EL (cell line): ENCODE measurements at places on chromosomes 13 and 19.

DNA sequence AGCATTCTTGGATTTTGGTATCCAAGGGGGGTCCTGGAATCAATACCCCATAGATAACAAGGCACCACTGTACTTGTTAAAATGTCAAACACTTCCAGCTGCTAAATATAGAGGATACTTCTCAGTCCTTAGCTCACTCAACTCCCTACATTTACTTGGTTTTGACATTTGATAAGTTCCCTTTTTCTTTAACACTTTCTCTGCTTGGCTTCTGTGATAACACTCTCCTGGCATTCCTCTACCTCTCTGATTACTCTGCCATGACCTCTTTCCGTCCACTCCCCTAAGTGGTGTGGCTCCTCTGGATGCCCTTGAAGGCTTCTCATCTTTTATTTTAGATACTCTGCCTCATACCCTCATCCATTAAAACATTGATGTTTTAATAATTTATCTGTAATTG lies 65.2 kb downstream of the MICU2 start:
- DNase-seq, result no peak

GRCh38 chr19:40571005-40571318 lies 5.7 kb upstream of the SHKBP1 start:
- DNase-seq, result no peak

DNA sequence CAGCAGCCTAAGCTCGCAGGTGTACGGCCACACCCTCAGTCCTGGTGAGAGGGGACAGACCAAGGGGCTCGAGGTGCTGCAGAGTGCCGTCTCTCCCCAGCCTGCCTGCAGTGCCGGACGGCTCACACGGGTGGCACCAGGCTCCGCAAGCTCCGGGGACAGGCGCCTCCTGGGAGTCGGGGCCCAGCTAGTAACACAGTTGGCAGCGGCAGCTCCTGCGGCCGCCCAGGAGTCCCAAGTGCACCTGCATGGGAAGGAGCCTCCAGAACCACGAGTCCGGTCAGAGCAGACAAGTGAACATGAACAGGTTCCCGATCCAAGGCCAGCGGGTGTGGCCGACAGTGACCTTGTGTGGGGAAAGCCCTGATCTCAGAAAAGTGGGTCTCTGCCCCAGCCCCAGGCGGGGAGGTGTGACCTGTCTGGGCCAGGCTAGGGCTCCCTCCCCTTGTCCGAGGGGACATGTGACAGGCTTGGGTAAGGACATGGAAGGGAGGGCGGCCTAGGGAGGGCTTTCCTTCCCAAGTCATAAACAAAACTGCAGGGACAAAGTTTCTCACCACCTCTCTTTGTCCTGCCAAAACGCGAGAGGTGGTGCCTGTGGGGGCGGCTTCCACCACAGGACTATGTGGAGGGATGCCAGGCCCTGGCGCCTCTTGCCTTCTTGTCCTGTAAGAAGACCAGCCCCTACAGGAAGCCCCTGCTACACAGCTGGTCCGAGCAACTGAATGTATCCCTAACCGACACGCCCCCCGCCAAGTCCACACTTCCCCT lies 46.5 kb downstream of the MLLT1 start:
- DNase-seq, result peak; percentile 56

DNA sequence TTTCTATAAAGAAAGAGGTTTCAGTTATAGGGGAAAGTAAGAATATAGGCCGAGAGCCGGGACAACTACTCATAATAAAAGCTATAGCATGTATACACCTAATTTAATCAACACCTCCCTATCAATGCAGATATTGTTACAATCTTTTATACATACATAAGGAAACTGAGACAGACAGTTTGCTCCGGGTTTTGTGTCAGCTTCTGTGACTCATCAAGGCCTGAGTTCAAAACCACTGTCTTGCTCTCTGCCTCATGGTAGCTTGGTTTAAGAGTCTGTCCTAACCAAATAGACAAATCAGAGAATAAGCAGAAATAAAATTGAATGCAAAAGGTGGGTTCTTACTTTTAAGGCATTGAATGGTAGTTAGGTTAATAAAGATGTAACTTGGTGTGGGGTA lies 222.9 kb downstream of the GGACT start:
- no peak for DNase-seq

DNA sequence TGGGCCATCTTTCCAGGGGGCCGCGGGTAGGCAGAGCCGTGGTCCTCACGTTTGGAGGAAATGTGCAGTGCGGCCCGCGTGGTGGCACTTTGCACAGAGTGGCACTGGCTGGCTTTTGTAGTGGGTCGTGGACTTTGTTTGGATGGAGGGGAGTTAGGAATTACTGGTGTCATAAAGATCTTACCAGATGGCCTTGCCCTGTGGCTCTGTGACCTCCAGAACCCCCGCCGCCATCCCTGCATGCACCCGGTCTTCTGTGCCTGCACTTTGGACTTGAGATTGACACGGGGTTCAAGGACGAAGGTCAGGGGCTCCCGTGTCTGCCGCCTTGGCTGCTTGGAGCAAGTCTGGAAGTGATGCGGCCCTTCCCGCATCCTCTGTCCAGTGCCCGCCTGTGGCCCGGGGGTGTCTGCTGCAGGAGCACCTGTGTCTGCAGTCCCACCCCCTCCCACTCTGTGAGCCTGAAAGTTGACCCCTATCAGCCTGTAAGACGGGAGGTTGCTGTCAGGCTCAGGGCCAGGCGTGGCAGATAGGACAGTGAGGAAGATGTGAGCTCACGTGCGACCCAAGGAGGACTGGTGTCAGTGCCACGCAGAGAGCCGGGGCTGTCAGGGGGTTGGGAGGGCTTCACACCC lies 2.2 kb downstream of the GNA11 start:
- DNase-seq, result no peak

DNA sequence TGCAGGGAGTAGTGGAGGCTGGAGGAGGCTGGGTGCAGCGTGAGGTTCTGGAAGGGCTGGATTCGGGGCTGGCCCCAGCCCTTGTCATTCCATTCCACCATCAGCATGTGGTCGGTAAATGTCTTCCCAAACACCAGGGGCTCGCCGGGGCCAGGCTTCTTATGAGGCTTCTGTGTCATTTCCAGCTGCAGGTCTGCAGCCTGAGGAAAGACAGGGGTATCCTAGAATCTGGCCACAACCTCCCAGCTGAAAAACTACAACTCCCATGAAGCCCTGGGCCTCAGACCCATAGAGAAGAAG lies 4.4 kb downstream of the BCAT2 start:
- peak; percentile 57 for DNase-seq

DNA sequence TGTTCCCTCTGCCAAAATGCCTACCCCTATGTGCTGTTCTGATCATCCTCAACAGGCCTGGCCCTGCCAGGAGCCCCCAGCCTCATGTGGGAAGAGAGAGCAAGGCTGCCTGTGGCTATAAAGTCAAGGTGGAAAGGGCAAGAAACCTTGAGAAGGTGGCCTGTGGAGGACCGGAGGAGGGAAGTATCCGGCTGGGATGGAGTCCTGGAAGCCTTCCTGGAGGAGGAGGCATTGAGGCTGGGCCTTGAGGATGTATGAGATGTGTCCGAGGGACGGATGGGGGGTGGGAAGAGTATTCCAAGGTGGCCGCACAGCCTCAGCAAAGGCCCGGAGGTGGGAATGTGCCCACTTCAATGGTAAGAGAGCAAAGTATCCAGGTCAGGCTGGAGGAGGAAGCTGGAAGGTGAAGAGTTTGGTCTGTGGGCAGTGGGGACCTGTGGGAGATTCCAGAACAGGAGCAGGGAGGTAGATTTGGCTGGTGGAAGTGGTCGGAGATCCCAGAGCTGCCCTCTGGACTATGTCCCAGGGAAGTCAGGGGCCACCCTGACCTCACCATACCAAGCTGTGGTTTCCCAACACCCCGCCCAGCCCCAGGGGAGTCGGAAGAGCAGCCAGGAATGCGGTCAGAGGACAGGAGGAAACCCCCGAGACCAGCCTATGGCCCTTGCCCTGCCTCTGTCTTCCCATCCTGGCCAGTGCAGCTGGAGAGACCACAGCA lies 3.0 kb upstream of the PLIN4 start:
- DNase-seq, result peak; percentile 46

- no peak for DNase-seq
These were observed 83.4 kb downstream of the UBL3 start for GRCh38 chr13:29767006-29767405.

GRCh38 chr13:94704377-94705080 lies 7.8 kb downstream of the SOX21 start:
- DNase-seq, result no peak

- DNase-seq, result no peak
These were observed 619 bp upstream of the EXOC3L2 start for GRCh38 chr19:45245826-45246225.

GRCh38 chr13:38758277-38758676 lies 71.4 kb downstream of the FREM2 start:
- no peak for DNase-seq

DNA sequence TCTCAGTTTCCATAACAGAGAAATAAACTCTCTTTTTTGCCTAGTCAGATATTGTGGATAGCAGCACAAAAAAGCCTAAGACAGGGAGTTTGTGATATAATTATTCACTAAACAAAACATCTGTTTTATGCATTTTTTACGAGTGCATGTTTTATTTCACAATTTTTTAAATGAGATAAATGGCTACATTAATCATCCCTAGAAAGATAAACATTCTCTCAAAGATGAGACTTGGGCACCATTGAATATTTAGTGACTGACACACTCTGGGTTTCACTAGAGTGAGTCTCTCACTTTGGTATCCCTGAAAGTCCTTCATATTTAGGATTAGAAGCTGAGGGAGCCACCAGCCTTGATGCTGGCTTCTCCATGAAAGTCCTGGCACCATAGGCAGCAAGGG lies 74.3 kb upstream of the LRCH1 start:
- DNase-seq, result peak; percentile 34

DNA sequence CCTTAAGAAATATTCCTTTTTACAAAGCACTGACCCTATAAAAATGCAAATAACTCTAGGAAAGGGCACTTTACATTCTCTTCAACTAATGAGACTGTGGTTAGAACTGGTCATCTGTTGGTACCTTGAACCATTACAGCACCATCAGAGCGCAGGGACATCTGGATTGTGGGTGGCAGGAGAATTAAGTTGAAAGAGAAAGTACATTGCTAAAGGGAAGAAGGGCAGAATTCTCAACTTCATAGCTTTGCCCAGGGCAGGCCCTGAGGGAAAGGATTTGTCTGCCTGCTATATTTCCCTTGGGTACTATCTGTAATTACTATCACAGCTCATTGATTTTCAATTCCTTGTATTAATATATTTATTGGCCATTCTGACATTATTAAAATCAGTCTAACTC lies 196.8 kb downstream of the KLF12 start:
- peak; percentile 41 for DNase-seq

- DNase-seq, result no peak
These were observed 44.5 kb upstream of the KCTD15 start for GRCh38 chr19:33752018-33752800.

- no peak for DNase-seq
These were observed 774 bp downstream of the ALDH16A1 start for GRCh38 chr19:49453757-49454240.
